ENCODE measurements at places on chromosomes 7 and 10.

GRCh38 chr7:90933041-90933440 is 331.2 kb upstream of the FZD1 start:
- no peak for DNase-seq

GRCh38 chr7:158252081-158252836 is 335.4 kb downstream of the PTPRN2 start:
- no peak for DNase-seq

- DNase-seq = no peak
These were observed 123.7 kb downstream of the MPP7 start for GRCh38 chr10:28179006-28179742.

DNA sequence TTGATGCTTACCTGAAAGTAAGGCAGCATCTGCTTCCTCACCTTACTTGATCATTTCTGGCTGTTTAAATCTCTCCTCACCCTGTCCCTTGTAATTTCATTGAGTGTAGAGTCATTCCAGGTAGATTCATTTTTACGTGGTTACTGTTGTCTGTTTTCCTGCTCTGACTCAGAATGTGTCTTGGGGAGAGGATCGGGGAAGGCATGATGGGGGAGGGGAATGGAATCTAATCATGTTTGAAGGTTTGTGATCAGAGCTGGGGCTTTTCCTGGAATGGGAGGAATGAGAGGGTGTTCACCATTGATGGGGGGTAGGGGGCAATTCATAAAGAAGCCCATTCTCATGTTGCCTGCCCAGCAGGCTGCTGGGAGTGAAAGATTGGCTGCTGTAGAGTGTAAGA is 18.7 kb downstream of the SEC24C start:
- DNase-seq = no peak

- no peak for DNase-seq
These were observed 6.1 kb upstream of the PDK4 start for GRCh38 chr7:95602421-95602820.

GRCh38 chr10:43278216-43278615 is 11.4 kb upstream of the RASGEF1A start:
- no peak for DNase-seq

DNA sequence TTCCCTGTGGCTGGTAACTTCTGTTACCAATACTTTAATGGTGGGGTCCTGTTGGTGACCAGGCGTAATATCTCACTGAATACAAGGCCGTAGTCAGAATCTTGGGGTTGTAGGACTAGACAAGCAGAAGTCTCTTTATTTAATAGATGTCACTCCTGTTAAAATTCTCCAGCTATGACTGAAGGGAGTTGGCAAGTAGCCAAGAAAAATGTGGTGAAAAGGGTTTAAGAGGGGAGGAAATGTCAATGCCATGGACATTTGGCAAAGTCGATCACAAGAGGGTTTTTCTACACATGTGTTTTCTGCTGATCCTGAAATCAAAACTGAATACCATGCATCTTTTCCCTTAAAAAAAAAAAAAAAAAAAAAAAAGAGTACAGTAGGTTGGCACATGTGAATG is 533.5 kb downstream of the AUTS2 start:
- no peak for DNase-seq

- DNase-seq = no peak
These were observed 136.4 kb upstream of the FGFR2 start for GRCh38 chr10:121734589-121735045.

DNA sequence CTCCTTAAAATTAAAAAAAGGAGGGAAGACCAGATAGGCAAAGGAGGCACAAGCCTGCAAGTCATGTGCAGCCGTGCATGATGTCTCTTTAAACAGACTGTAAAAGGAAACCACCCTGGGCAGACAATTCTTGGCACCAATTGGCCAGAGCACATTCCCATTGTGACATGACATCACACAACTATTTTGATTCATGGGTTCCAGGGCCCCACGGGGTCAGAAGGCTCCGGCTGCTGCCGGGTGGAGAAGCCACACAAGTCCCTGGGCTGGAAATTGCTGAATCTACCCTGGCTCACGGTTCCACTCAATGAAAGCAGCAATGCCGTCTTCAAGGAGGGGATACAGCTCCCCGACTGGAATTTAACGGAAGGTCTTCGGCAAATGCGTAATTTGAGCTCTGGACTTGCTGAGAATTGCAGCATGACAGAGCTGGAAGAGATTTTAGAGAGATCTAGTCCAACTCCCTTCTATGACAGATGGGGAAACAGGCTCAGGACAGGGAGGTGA is 140.5 kb downstream of the PRKAG2 start:
- DNase-seq = peak; percentile 77

- no peak for DNase-seq
These were observed 14.1 kb downstream of the ZWINT start for GRCh38 chr10:56346845-56347415.

- no peak for DNase-seq
These were observed 94.8 kb downstream of the TCERG1L start for GRCh38 chr10:131216681-131217230.

DNA sequence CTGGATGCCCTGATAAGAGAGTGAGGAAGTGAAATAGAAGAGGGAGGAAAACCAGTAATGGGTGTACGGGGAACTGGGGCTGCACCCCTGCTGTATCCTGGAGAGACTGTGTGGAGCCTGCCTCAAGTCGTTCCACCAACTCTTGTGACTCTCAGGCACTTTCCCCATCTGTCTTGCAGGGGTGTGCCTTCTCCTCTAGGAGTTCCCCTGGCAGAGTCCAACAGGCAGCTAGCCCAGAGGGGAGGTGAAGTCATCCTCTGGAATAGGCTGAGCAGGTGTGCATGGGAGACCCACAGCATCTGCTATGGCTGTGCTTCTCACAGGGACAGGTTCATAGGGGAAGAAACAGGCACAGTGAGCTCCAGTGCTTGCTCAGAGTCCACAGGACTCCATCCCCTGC is 46.8 kb downstream of the WIPF3 start:
- no peak for DNase-seq

- no peak for DNase-seq
These were observed 171.2 kb downstream of the LSM5 start for GRCh38 chr7:32319012-32319382.
